MCF 10A (cell line): ENCODE measurements at places on chromosomes 1 and 21.

DNA sequence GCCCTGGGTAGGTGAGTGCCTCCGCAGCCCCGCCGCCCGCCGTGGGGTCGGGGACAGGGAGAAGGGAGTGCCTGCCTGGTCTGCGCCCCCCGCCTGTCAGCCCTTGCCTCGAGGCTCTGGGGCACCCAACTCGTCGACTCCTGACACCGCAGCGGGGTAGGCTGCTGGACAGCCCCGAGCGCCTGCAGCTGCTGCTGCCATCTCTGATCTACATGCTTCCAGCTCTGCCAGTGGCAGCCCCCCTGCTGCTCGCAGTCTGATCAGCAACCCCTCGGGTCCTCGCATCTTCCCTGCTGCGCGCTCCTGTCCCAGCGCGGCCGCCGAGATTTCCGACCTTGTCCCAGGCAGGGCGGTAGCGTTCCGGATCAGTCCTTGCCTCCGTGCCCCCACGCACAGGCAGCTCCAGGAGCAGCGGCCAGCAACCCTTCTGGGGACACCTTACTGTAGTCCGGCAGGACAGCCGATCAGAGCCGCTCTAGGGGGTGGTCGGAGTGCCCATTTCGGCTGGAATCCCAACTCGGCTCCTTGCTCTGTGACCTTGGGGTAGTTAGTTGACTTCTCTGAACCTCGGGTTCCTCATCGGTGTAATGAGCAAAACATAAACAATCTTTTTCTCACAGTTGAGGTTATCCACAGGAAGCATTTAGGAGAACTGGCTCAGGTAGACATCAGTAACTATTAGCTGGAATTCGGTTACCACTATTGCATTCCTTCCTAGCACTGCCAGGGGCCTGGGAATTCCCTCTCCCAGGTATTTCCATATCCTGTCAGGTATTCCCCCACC lies 540 bp downstream of the BCAN start:
- DNase-seq: no peak

DNA sequence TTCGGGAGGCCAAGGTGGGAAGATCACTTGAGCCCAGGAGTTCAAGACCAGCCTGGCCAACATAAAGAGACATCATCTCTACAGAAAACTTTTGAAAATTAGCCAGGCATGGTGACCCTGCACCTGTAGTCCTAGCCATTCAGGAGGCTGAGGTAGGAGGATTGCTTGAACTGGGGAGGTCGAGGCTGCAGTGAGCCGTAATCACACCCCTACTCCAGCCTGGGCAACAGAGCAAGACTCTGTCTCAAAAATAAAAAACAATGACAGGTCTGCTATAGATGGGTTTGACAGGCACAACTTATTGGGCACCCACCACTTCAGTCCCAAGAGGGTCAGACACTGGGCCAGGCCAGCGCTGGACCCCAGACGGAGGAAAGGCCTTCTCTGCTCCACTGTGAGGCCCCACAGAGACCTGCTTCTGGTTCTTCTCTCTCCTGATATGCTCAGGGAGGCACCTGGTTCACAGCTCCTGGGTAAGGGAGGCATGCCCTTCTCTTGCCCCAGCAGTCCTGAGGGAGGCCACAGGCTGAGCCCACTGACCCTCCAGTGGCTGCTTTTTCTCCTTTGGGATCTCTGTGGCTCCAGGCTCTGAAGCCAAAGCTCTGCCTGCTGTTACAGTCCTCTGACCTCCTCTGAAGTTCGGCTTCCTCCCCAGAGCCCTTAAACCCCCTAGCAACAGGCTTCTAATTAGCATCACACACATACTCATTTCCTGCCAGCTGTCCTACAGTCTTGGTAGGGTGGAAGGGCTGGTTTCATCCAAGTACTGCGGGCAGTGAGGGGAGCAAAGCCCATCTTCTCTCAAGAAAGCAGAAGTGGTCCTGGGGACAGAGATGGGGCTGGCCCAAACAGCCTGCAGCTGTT lies 14.4 kb downstream of the S100A16 start:
- DNase-seq: no peak

GRCh38 chr1:58854576-58854975 lies 70.7 kb upstream of the JUN start:
- DNase-seq: no peak

DNA sequence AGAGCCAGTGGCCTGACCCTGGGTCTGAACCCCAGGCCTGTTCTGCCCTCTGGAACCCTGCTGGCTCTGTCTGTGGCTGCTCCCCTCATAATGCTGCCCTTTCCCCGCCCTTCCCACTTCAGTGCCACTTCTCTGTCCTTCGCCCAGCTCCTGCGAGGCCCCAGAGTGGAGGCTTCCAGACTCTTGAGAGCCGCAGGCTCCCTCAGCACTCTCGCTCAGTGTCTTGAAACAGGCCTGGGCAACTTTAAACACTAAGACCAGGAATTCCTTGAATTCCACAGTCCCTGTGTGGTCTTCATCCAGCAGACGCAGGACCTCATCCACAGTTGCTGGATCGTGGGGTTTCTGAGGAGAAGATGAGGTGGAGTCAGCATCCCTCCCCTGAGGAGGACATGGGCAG lies 3.5 kb downstream of the CRNN start:
- DNase-seq: no peak

- DNase-seq: no peak
Observed at GRCh38 chr1:197181982-197182381, 35.5 kb upstream of the ASPM start.

DNA sequence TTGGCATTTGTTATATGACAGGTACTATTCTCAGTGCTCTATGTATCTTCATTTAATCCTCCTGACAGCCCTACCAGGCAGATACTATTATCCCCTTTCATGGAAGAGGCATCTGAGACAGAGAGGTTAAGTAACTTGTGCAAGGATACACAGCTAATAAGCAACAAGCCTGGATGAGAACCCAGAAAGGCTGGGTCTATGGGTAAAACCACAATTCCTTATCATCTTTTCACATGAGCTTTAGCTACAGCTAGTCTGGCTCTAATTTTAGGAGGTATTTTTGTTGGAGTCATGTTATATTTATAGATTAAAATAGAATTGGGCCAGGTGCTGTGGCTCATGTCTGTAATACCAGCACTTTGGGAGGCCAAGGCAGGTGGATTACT lies 27.7 kb downstream of the DNTTIP2 start:
- no peak for DNase-seq

DNA sequence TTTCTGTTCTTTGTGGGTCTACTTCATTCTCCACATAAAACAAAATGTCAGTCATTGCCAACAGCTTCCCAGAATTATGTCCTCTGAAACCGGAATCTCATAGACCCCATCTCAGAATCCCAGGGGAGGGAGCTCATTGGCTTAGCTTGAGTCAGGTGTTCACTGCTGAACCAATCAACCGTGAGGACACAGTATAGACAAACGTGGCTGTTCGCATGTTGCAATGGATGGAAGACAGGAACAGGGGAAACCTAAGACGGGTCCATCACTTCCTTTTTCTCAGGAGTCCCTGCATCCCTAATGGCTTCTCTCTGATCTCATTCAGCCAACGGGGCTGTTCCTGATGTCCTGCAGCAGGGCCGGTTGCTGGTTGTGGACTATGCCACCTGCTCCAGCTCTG lies 9.1 kb downstream of the CELA2A start:
- DNase-seq: no peak

GRCh38 chr21:43906585-43907370 lies 41.8 kb downstream of the AGPAT3 start:
- no peak for DNase-seq

GRCh38 chr1:215594640-215595039 lies 27.5 kb downstream of the KCTD3 start:
- no peak for DNase-seq

DNA sequence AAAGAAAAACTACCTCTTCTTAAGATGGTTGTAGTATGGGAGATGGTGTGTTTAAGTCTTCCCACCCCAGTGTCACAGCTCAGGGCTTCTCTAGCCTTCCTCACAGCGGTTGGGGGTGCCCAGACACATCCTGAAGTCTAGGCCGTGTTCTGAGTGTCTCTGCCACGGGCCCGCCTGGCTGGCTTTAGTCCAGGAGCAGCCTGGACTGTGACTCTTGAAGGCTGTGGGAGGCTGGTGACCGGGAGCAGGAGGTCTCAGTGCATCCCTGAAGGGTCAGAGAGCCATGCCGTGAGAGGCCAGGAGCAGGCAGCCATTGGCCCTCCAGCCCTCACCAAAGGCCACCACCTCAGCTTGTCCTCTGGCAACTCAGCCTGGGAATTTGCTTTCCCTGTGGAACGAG lies 4.5 kb downstream of the EPHX1 start:
- no peak for DNase-seq

- DNase-seq: peak; percentile 69
Observed at GRCh38 chr1:188689542-188689941, 1788.1 kb downstream of the BRINP3 start.

DNA sequence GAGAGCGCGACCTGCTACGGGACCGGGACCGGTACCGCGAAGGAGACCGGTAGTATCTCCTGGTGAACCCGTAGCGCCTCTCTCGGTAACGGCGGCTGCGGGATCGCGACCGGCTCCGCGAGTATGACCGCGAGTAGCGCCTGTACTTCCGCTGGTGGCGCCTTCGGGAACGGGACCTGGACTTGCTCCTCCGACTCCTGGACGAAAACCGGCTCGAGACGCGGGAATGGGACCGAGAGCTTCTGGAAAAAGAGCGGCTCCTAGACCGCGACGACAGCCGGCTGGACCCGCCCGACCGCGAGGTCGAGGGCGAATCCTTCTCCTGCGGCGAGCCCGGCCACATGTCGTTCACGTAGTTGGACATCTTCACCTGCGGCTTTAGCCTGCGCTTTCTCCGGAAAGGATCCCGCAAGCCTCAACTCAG lies 642 bp downstream of the RSRP1 start:
- no peak for DNase-seq

DNA sequence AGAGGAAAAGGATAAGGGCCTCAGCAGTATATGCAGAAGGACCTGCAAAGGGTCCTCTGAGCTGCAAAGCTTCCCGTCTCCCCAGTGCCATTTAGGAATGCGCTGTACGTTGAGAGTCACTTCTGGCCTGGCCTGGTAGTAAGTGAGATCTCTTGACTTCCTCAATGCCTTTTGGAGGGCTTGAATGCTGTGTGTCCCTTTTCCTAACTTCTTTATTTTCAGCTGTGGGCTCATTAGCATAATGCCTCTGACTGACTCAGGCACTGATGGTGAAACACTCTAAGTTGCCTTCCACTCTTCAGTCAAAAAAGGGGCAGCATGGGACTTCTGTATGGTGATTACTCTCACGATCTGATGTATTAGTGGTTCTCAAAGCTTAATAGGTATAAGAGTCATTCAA lies 49.9 kb downstream of the XCL1 start:
- DNase-seq: no peak

DNA sequence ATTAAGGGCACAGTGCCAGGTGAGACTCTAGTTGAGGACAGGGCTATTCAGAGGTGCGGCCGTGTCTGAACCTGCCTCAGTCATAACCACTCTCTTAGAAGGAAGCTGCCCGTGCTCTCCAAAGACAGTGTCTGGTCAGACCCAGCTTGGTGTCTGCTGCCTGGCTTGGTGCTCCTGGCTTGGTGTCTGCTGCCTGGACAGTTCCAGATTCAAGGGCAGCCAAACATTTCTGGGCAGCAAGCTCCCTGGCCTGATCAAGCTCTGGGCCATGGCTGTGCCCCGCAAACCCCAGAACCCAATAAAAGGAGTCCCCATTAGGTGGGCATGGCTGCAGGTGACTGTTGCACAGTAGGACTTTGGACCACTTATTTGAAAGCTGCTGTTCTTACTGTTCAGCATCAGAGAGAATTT lies 27.7 kb downstream of the NEK2 start:
- peak; percentile 70 for DNase-seq

- DNase-seq: no peak
Observed at GRCh38 chr1:101079341-101079740, 53.8 kb upstream of the DPH5 start.

GRCh38 chr1:153563483-153563901 lies 2.2 kb downstream of the S100A2 start:
- peak; percentile 40 for DNase-seq

- DNase-seq: peak; percentile 80
Observed at GRCh38 chr1:9891207-9891606, 18.9 kb downstream of the CTNNBIP1 start.

DNA sequence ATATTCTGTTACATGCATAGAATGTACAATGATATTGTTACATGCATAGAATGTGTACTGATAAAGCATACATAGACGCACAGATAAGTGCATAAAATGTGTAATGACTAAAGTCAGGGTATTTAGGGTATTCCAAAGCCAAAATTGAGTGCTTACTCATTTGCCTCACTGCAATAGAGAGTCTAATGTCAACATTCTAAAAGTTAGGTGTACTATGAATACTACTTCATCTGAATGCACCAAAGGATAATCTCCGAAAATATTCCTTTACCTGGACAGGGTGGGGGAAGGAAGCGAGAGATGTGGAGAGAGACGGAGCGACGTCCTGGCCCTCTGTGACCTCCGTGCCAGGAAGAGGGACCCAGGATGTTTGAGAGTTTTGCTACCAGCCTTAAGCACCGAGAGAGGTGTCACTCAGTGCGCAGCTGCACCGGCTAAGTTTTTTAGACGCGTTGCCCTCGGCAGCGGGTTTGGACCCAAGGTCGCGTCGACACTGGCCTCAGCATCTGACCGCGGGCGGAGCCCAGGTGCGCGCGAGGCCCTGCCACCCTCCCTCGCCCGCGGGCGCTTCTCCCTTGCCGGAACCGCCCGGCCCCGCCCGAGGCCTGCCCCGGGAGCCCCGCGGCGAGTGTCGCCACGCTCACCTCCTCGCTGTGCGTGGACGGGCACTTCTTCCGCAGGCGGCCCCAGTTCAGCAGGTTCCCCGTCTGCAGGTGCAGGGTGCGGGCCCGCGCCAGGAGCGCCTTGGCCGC lies 660 bp downstream of the GCLM start:
- peak; percentile 35 for DNase-seq

DNA sequence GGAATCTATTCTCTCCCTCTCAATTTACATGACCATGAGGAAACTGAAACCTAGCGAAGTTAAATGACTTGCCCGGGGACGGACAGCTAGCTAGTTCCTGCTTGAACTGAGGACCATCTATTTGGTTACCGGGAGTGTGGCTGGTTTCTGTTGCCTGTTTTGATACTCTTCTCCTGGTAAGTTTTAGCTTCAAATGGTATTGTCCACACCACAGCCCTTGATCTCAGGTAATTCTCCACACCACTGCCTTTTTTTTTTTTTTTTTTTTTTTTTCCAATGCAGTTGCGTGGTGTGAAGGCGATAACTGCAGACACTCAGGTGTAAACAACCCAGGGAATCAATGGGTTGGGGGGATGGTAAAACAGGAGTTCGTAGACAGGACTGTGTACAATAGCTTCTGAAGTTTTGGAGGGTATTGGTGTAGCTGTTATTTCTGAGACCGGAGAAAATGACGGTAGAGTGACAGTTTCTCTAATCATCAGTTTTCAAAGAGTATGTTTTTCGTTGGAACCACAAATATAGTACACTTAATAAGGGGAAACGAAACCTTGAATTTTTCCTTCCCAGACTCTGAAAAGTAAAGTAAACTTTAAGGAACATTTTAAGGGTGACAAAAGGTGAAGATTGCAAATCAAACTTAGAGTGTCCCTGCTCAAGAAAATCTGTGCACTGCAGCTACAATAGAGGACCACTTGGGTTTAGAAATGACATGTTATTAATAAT lies 125.3 kb upstream of the CACYBP start:
- DNase-seq: no peak

DNA sequence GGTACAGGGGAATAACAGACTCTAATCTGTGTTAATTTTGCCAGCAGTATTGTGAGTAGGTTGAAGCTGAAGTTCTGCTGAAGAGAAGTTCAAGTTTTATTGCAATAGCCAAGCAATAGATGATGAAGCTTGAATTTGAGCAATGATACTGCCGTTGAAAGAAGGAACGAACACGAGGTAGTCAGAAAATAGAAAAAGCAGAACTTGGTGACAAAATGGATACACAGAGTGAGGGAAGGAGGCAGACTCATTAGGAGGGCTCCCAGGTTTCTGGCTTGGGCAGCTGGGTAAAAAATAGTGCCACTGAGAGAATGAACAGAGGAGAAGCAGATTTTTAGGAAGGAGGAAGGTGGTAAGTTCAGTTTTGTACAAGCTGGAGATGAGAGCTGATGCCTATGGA lies 22.3 kb upstream of the AGO1 start:
- DNase-seq: no peak
